ENCODE measurements at places on chromosomes 5 and 9. TPM values are rescaled to one million over a fixed set of nuclear protein-coding genes. Genes with fewer than 3 reads are reported as not detected.

PCDHGA3 gene
- 4.6 TPM for total RNA-seq

UGT3A1 gene
- total RNA-seq, result 0.16 TPM

GRCh38 chr9:77848404-77848803, 183.2 kb downstream of the GNAQ start:
- DNase-seq, result no peak

GRCh38 chr5:139805545-139805944, 9.9 kb downstream of the PSD2 start:
- no peak for DNase-seq

DNA sequence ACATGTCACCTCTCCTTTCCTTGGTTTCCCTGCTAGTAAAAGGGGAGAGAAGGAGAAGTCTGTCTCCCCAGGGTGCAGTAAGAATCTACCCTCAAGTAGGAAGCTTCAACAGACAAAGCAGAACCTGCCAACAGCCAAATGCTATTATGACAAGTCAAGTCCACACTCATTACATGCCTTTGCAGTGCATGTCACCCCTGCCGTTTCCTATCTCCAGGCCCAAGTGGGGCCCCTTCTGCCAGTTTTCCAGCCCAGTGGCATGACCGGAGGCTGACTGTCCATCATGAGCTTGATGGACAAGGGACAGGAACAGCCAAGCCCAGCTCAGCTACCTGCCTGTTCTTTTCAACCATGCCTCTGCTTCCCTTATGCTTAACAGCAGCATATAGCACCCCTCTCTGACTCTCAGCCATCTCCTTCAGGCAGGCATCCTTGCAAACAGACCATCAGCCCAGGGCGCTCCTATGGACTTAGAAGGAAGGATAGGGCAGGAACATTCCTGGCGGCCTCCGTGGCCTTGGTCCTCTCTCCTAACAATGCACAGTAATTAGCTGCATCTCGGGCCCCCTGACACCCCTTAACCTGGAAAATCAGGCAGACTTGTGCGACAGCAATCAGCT, 107.2 kb upstream of the RAD23B start:
- DNase-seq, result no peak

- no peak for DNase-seq
Measured at GRCh38 chr9:8134635-8135034, 335.1 kb upstream of the DMAC1 start.

- no peak for DNase-seq
Measured at GRCh38 chr5:122156724-122157325, 27.5 kb downstream of the ZNF474 start.

All from urinary bladder (tissue), 4 donors.